Activated CD8-positive, alpha-beta memory T cell treated with anti-CD3 and anti-CD28 coated beads for 1 hour (primary cell): ENCODE measurements at places on chromosomes 5 and 9.

GRCh38 chr5:60856066-60856465, 12.0 kb upstream of the ELOVL7 start:
- DNase-seq = no peak

DNA sequence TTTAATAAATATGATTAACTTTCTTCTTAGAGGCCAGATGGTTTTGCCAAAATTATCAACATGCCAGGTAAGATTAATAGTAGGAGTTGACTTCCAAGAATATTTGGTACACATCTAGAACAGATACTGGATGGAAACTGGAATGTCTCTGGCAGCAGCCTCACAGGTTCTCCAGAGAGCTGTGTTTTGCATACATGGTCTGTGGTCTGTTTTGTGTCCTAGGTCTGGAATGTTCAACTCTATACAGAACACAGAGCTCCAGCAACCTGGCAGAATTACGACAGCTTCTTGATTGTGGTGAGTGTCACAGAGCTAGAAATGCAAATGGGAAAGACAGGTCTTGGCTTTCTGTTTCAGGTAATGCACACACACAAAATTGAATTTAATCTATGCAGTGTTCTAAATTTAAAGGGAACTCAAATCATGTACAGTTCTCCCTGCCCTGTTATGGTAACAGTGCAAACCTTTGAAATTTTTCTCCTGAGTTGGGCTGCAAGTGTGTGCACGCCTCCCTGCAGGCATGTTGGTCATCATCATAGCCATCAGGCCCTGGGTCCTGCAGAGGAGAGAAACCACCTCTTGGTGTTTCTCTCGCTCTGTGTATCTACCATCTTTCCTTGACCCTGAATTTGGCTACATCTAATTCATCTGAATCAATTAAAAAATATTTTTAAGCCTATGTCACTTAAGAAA, 58.3 kb downstream of the PIK3R1 start:
- DNase-seq = no peak

- DNase-seq = no peak
Observed at GRCh38 chr5:133121611-133122150, 69.9 kb downstream of the HSPA4 start.

DNA sequence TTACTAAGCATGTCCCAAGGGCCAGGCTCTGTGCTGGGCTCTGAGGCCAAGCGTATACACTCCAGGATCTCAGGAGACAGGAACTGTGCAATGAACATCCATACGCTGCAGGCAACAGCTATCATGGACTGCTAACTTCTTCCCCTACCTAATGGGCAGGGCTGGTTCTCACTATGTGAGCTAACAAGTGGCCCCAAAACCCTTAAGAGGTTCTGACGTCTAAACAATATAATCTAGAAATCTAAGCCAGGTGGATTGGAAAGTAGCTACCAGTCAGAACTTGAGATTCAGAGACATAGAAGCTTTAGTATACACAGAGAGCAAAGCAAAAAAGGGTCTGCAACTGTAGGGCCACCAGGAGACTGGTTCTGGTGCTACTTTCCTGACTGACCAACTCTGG, 27.6 kb downstream of the ABCA1 start:
- DNase-seq = no peak

GRCh38 chr9:24590432-24590831, 44.7 kb upstream of the IZUMO3 start:
- DNase-seq = no peak

DNA sequence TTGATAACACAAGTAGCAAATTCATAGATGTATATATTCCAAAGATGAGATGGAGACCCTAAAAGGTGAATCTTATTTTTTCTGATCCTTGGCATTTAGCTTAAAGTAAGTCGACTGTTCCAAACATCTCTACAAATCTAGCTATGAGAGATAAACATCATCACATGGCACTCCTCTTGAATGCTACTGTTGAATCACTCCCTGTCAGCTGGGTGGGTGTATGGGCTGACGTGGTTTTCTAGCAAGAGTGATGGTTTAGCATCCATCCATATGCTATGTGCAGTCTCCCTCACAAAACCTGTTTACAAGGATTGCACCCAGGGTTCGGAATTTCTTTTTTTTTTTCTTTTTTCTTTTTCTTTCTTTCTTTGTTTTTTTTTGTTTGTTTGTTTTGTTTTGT, 13.8 kb downstream of the ACO1 start:
- no peak for DNase-seq

GRCh38 chr5:4019009-4019769, 423.6 kb downstream of the IRX1 start:
- no peak for DNase-seq

- peak; percentile 37 for DNase-seq
Observed at GRCh38 chr5:76542887-76543690, 80.1 kb downstream of the F2RL2 start.

DNA sequence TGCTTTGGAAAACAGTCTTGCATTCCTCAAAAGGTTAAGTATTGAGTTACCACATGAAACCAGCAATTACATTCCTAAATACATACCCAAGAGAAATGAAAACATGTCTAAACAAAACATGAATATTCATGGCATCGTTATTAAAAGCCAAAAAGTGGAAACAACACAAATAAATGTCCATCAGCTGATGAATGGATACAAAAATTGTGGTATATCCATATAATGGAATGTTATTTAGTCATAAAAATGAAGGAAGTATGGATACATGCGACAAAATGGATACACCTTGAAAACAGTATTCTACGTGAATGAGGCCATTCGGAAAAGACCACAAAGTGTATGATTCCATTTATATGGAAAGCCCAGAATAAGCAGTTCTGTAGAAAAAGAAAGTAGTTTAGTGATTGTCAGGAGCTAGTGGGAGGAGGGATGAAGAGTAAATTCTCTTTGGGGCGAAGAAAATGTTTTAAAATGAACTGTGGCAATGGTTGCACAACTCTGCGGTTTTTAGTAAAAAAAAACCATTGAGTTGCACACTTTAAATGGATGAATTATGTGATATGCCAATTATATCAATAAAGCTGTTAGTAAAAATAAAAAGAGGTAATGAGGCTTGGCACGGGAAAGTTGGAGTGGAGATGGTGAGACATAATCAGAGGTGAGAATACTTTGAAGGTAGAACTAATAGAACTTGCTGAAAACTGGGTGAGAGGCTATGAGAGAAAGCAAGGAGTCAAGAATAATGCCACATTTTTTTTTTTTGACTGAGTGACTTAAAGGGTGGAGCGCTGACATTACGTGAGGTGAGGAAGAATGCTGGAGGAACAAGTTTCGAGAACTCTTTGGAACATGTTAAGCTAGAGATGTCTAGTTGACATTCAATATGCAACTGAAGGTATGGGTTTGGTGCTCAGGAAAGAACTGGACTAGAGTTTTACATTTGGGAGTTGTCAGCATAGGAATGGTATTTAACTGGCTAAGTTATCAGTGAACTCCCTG, 194.9 kb upstream of the ZNF608 start:
- no peak for DNase-seq

- no peak for DNase-seq
Observed at GRCh38 chr9:73104342-73104741, 47.3 kb upstream of the ANXA1 start.

- DNase-seq = no peak
Observed at GRCh38 chr5:138605254-138605972, 30.2 kb upstream of the HSPA9 start.

DNA sequence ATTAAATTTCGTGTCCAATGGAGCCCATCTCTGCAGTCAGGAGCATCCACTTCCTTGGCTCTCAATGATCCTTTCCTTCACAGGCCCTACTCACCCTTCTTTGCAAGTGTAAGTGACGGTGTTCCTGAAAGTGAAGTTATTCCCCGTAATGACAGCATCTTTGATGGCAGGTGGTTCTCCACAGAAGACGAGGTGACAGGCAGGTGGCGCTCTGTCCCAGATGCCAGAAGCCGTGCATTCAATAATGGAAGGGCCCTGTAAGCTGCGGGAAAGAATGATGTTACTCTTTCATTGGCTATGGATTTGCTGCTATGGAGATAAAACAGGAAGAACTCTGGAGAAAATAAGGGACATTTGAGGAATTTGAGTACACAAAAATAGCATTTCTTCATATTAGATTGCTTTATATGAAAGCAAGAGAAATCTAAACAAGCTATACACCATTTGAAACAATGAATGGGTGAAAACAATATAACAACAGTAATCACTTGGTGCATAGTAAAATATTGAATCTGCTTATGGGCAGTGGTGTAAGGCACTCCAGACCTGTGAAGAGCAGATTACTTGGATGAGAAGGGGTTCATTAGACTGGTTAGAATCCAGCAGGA, 89.9 kb upstream of the TXNDC8 start:
- DNase-seq = no peak

DNA sequence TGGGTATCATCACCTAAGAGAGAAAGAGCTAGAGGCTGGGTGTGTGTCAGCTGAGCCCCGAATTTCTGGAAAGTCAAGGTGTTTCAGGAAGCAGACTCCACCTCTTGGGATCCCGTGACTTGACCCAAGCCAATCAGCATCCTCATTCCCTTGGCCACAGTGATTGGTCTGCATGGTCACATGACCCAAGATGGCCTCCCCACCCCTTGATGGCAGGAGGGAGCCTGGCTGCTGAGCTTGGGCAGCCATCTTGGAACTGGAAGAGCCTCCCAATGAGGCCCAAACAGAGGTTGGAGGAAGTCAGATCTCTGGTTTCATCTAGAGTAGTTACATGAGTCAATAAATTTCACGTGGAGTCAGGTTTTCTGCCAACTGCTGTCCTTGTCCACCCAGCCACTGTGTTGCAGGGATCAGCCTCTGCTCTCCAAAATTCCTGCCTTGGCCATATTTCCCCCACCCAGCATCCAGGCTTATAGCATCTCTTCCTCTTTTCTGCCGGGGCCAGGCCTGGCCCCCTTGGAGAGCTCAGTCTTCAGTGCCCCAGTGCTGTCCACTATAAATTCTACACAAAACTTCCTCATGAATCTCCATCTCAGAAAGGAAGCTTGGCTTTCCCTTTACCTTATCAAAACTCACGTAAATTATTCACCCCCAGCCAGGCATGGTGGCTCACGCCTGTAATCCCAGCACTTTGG, 17.2 kb upstream of the SUSD3 start:
- DNase-seq = no peak

DNA sequence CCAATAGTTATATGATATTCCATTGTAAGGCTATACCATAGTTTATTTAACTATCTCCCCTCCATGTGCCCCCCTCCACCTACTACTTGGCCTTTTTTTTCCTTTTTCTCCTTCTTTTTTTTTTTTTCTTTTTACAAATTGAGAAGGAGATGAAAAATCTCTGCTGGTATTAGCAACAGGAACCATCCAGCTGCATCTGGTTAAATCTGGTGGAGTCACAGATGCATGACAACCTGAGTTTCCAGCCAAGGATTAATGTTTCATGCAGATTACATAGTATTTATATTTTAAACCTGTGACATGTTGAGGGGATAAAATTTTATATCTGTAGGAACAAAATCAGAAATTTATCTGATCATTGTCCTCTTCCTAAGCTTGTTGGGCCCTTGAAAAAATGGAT, 128.5 kb upstream of the IQGAP2 start:
- DNase-seq = no peak

GRCh38 chr9:130634801-130635200, 29.6 kb upstream of the PRDM12 start:
- DNase-seq = no peak

- no peak for DNase-seq
Observed at GRCh38 chr9:126276056-126276728, 50.4 kb upstream of the MVB12B start.

- no peak for DNase-seq
Observed at GRCh38 chr5:78653681-78654366, 5.3 kb upstream of the LHFPL2 start.

DNA sequence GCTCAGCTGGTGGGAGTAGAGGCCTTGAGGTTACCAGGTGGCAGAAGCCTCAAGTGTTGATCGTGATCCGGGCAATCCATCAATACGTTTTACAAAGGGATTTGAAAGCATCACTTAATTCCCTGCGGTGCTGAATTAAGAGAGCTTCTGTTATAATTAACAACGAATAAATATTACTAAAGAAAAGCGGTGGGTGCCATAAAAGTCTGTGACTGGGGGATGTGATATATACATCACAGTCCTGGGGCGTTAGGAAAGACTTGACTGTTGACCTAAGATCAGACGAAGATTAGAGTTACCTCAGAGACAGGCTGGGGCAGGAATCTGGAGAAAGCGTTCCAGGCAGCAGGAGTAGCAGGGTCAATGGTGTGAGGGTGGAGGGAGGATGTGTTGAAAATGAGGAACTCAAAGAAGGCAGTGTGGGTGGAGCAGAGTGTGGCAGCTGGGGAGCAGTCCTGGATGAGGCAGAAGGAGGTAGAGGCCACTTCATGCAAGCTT, 6.7 kb upstream of the C5orf63 start:
- no peak for DNase-seq

GRCh38 chr5:72007336-72008111, 99.8 kb upstream of the MAP1B start:
- no peak for DNase-seq

DNA sequence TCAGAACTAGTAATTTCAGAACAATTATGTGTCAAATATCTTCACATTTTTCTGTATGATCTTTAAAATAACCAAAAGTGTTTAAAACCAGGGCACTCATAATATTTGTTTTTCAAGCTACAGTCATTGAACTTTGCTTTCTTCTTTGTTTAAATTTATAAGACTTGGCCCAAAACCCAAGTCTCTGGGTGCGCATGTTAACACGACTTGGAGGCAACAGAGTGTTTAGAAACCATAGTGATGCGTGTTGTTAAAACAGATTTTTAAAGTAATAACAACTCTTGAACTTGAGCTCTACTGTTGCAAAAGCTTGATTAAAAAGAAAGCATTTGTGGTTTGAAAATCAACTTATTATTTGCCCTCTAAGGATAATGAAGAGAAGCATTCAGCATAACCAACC, 26.0 kb upstream of the GRIN3A start:
- no peak for DNase-seq

DNA sequence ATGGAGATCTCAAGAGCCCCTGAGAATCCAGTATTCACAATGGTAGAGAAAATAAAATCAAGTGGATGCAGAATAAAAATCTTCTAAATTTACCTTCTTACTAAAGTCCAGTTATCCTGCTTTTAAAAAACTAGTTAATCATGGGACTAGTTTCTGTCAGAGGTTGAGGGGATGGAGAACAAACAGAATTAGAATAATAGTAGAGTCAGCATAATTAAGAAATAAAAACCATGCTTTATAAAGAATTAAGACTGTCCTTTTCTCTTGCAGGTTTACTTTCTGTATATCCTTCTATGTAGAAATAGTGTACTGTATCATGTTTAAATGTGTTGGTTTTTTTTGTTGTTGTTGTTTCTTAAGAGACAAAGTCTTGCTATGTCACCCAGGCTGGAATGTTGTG, 23.0 kb downstream of the ACOT12 start:
- no peak for DNase-seq
